ENCODE measurements at places on chromosomes 2 and 18.

GRCh38 chr2:99380376-99381010 is 43.3 kb downstream of the EIF5B start:
- no peak for DNase-seq

- no peak for DNase-seq
Measured at GRCh38 chr18:26473672-26474071, 74.7 kb downstream of the KCTD1 start.

GRCh38 chr2:216989340-216990129 is 129.7 kb upstream of the TNP1 start:
- no peak for DNase-seq

DNA sequence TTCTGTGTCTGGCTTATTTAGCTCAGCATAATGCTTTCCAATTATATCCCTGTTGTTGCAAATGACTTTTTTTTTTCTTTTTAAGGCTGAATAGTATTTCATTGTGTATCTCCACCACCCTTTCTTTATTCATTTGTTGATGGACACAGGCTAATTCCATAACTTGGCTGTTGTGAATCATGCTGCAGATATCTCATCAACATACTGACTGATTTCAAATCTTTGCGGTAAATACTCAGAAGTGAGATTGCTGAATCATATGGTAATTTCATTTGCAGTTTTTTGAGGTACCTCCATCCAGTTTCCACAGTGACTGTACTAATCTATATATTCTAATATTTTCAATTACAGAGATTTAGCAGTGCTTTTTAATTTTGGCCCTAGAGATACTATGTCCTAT is 266.2 kb downstream of the TMX3 start:
- DNase-seq: no peak

- DNase-seq: no peak
Measured at GRCh38 chr2:150742094-150742493, 254.6 kb upstream of the RND3 start.

DNA sequence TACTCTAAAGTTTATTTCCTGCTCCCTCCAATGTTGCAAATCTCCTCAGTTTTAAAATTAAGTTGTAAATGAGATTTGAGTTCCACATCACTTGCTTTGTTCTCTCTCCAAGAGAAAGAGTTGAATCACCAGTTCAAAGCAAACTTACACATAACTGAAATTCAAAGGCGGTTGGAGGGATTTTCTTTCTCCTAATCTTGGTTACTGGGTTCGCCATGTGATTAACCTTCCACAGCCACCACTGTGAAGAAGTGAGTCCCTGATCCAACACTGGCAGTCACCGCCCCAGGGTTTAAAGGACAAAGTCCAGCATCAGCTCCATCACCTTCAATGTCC is 247.1 kb downstream of the MYCN start:
- no peak for DNase-seq

- DNase-seq: no peak
Measured at GRCh38 chr2:206721256-206721920, 3.2 kb upstream of the DYTN start.

- DNase-seq: no peak
Measured at GRCh38 chr2:105935063-105935462, 190.4 kb downstream of the NCK2 start.

- DNase-seq: no peak
Measured at GRCh38 chr2:215436705-215437565, 1.1 kb upstream of the FN1 start.

GRCh38 chr2:44100351-44100750 is 68.3 kb upstream of the PPM1B start:
- DNase-seq: peak; percentile 83

DNA sequence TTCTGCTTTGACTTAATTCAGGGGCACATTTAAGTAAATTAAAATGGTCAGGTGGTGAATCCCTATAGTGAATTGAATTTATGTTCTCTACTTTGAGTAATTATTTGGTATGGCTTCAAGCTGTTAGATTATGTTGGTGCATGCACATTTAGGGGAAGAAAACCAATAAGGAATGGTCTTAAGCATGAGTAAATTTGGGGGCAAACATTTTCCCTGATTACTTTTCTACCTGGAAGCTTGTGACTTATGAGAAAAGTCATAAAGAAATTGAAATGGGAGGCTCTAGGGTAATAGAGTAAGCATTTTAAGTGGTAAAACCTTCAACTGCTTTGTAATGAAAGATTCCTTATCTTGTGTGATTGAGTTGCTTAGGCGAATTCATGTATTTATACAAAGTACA is 112.5 kb downstream of the MYO1B start:
- DNase-seq: no peak

DNA sequence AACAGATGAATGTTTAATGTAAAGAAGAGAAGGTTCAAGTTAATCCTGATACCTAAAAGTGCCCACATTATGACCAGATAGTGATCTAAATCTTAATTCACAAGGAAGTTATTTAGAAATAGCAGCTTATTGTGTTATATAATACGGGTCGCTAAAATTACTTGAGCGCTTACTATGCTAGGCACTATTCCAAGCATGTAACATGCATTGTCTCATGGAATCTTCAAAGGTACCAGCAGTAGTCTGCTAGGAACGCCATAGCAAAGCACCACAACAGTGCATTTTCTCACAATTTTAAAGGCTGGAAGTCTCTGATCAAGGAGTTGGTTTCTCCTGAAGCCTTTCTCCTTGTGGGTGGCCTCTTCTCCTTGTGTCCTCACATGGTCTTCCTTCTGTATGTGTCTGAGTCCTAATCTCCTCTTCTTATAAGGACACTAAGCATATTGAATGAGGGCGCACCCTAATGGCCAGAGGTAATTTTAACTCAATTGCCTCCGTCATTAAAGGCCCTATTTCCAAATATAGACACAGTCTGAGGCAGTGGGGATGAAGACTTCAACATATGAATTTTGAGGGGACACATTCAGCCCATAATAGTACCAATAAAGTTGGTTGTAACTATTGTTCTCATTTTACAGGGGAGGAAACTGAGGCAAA is 118.4 kb downstream of the LRRC30 start:
- no peak for DNase-seq

GRCh38 chr2:174595116-174595809 is 2.3 kb downstream of the WIPF1 start:
- no peak for DNase-seq

DNA sequence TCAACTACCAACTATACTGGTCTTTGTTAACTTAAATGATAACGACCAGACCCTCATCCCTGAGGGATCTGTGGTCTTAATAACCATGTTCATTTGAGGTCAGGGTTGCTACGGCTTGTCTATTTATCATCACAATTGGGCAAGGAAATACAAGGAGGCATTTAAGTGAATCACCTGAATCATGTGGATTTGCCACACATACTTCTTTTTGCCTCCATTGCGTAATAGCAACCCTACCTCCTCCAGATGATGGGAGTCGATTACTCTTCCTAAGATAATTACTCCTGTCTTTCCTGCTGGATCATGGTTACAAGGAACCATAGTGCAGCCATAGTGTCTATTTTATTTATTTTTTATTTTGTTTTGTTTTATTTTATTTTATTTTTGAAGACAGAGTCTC is 42.2 kb downstream of the TAF4B start:
- no peak for DNase-seq

- DNase-seq: no peak
Measured at GRCh38 chr18:1350931-1351450, 446.3 kb downstream of the ADCYAP1 start.

GRCh38 chr2:127012868-127013267 is 94.1 kb downstream of the BIN1 start:
- no peak for DNase-seq

- DNase-seq: no peak
Measured at GRCh38 chr2:130918393-130918792, 81.7 kb downstream of the ARHGEF4 start.

DNA sequence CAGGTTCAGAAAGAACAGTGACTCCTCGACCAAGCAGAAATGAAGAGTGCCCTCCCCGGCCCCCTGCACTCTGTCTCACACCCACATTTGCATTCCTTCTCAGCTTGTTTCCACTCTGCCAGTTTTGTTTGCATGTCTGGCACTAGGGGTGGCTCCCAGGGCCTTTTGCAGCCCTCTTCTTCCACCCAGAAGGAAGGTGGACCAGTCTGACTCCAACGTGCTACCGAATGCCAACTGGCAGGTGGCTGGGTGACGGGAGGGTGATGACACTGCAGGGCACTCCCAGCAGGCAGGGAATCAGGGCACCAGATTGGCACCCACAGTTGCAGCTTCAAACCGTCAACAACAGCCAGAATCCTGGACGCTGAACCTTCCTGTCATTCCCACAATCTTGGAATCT is 371.1 kb downstream of the TXNL1 start:
- DNase-seq: no peak

GRCh38 chr18:62347089-62347506 is 22.0 kb downstream of the TNFRSF11A start:
- DNase-seq: no peak

DNA sequence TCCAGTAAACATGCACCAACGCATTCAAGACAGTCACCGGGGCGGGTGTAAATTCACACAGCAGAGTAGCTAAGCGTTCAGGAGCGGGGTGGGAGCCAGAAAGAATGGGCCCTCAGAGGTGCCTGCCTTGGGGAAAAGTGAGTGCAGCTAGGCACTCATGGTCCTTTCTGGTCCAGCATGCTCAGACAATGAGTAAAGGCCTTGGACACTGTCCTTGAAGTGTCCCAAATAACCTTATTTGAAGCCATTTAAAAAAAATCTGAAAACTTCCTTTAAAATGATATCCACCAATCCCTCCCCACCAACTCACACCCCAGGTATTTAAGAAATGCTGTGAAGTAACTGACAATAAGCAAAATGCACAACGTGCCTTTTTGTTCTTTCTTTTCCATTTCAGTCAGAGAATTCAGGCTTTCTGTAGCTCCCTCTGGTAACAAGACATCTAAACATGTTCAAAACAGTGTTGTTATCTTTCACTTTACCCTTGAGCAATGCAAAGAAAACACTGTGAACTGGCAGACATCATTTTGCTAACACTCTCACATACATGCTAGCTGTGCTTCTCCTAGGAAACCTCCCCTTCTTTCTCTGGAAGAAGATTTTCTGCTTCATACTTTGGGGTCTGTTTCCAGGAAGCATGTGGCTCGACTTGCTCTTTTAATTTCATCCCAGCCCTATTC is 445.1 kb upstream of the SPRED2 start:
- DNase-seq: no peak

DNA sequence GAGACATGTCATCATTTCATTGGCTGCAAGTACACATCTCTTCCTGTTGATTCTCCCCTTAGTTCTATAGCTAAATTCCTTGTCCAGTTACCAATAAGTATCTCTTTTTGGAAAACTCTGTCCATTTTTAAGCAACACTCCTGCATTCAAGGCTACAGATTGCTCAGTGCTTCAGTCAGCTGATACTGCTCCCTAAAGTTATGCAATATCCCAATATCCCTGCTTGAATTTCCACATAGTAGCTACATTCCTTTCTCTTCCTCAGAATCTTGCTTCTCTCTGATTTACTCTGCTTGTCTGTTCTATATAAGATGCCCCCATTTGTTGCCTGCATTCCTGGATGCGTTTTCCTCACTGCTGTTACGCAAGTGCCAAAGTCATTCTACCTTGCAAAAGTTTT is 109.8 kb downstream of the PARD3B start:
- DNase-seq: no peak

DNA sequence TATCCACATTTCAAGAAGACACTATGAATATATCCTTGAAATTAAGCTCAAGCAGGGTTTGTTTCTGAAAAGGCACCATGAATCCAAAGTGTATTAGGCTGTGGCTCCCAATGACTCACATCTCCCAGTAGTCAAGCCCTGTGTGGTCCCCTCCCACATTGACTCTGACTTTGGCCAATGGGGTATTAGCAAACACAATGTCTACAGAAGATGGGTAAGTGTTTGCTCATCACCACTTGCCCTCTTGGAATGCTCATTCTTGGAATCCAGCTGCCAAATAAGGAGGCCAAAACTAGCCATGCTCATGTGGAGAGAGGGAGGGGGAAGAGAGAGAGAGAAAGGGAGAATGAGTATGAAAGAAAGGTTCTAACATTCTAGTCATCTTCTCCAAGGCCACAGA is 490.0 kb downstream of the TXNL1 start:
- DNase-seq: no peak

DNA sequence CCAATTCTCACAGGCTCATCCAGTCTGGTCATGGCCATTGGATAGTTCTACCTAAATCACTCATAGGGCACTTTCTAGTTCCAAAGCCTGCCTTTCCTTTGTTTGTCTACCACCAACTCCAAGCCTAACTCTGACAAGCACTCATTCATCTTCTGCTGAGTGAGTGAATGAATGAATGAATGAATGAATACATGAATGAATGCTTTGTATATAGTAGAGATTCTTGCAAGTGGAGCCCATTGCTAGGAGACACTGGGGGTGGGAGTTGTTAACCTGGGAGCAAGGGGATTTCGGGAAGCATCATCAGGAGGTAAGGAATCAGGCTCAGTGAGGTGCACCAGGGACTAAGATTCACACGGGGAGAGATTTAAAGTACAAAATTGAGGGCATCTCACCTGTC is 3.3 kb upstream of the MOCOS start:
- no peak for DNase-seq

GRCh38 chr2:174036825-174037224 is 71.7 kb upstream of the SP3 start:
- DNase-seq: no peak

DNA sequence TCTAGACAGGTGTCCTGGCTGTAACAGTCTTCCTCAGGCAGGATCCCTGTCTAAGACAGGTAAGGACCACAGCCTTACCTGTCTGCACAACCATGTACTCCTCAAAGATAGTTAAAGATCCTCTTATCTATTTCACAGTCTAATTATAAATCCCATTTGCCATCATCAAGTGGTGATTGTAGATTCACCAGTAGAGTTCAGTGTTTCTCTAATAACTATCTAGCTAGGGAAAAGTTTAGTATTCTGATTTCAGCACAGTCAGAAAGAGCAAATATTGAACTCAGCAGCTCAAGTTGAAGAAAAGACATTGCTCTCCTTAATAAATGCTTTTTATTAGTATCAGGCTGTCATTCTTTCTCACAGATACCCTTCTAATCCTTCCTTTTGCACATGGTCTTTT is 1305.5 kb upstream of the NXPH2 start:
- DNase-seq: no peak

DNA sequence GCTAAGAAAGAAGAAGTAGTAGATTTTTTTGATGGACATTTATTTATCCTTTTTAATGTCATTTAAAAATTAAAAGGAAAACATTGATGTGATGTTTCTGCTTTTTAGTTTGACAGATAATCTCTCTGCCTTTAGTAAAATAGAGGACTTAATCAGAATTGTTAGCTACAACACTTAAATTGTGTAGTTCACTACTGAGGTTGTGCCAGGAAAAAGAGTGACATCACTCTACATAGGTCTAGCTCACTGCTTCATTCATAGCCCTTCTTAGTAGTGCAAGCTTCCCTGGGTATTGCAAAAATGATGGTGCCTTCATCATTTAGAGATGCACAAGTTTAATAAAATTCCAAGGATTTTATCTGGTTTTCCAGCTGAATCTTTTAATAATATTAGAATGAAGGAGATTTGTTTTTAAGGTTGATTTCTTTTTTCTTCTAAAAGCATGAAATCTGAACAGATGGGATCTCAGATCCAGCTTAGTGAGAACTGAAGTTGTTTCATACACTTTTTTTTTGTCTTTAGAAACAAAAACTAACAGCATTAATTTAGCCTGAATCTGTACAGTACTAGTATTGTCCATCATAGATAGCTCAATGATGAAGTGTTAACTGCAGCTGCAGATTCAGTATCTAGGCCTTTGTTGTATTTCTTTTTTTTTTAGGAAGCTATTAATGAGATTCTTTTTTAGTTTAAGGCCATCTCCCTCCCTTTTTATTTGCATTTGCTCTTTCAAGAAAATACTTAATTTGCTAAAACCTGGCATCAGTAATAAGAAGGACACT is 20.6 kb upstream of the TMEFF2 start:
- DNase-seq: no peak

All from aorta (tissue), 5 donors.